ENCODE measurements at places on chromosomes 12 and 14.
A peak's percentile ranks its signal among the peaks of the same experiment; 100 is the strongest.

GRCh38 chr14:39474416-39474911, 42.2 kb upstream of the FBXO33 start:
- no peak for DNase-seq

GRCh38 chr12:43737646-43738045, 20.9 kb downstream of the PUS7L start:
- no peak for DNase-seq

GRCh38 chr14:91255026-91255695, 10.7 kb upstream of the GPR68 start:
- DNase-seq = no peak

DNA sequence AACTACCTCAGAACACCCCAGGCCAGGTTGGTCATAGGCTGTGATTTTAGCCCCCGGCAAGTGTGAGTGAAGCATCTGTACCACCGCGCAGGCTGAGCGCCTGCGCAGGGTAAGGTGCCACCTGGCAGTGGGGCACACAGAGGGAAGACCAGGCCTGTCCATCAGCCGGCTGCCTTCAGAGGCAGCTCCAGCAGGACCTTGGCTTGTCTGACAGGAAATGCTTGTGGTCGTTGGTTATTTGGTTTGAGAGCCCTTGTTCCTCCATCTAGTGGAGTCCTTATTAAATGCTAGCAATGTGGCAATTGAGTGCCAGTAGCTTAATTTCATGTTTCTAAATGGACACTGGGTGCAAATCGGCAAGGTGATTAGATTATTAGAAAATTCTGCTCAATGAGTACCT, 27.5 kb downstream of the SLC25A29 start:
- no peak for DNase-seq

GRCh38 chr12:50112456-50113218, 601 bp downstream of the COX14 start:
- DNase-seq = peak; percentile 73

GRCh38 chr12:122527478-122527944, 462 bp downstream of the KNTC1 start:
- DNase-seq = no peak

GRCh38 chr14:68506645-68507419, 286.0 kb downstream of the ZFP36L1 start:
- no peak for DNase-seq

GRCh38 chr14:61213191-61213621, 67.9 kb downstream of the TMEM30B start:
- no peak for DNase-seq

DNA sequence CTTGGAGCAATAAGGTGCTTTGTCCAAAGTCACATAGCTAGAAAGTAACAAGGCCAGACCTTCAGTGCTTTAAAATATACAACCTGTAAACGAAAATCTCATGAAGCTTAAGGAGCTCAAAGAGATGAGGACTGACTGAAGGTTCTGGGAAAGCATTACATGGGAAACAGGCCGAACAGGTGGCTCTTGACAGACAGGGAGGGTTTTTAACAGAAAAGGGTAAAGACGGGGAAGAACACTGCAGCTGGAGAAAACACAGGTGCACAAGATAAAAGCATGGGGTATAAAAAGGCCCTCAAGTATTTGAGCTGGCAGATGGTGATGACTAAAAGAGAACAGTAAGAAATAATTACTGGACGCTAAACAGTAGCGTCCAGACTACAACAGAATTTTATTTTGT, 257.2 kb downstream of the NELL2 start:
- peak; percentile 95 for DNase-seq

- DNase-seq = no peak
Observed at GRCh38 chr12:52280796-52281560, 6.5 kb downstream of the KRT86 start.

DNA sequence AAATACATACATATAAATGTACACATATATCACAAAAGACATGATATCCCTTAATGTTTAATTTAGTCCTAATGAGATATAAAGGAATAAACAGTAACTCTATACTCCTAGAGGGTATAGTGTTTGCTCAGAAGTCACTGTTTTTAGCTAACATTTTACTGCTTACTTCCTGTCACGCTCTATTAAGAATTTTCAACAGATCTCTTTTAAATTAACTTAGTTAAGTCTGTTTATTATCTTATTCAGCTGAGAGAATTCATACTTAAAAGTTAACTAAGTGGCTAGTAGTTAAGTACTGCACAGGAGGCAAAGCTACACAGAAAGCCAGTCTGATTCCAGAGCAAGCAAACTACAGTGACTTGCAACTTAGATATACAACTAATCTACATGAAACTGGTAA, 39.9 kb downstream of the GXYLT1 start:
- no peak for DNase-seq

GRCh38 chr12:131885543-131886057, 8.8 kb upstream of the ULK1 start:
- DNase-seq = no peak

- DNase-seq = peak; percentile 6
Observed at GRCh38 chr12:23055004-23055403, 430.0 kb downstream of the ETNK1 start.

- no peak for DNase-seq
Observed at GRCh38 chr12:112126000-112126438, 659 bp downstream of the TRAFD1 start.

GRCh38 chr12:121804417-121805111, 755 bp downstream of the SETD1B start:
- peak; percentile 7 for DNase-seq

- peak; percentile 19 for DNase-seq
Observed at GRCh38 chr12:96397756-96398423, 2.3 kb downstream of the CDK17 start.

- DNase-seq = no peak
Observed at GRCh38 chr14:32514236-32514635, 185.1 kb downstream of the AKAP6 start.

DNA sequence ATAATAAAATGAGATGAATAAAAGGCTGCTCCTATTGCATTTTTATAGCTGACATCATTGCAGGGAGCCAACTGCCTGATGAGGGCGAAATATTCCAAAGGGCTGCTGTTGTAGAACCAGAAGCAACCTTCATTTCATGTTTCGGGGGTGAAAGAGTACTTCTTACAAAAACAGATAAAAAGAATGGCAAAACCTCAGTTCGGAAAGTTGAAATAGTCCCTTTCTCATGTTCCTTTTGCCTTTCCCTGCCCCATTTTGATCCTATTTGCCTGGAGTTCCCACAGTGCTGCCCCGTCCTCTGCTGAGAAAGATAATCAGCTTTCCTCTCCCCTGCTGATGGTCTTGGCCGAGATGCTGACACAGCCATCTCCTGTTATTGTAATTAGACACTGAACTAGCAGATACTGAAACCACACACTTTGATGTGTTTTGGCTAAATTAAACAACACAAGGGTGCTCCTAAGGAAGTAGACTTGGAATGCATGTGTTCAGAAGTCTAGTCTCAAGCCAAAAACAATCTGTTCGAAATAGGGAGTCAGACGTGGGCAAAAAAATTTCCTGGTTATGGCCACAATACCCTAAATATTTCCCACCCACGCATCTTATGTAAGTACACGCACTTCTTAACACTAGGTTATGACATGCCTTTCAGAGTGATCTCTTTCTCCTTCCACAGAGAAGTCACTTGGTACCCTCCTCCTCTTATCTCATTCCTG, 117.2 kb downstream of the PPM1H start:
- no peak for DNase-seq

DNA sequence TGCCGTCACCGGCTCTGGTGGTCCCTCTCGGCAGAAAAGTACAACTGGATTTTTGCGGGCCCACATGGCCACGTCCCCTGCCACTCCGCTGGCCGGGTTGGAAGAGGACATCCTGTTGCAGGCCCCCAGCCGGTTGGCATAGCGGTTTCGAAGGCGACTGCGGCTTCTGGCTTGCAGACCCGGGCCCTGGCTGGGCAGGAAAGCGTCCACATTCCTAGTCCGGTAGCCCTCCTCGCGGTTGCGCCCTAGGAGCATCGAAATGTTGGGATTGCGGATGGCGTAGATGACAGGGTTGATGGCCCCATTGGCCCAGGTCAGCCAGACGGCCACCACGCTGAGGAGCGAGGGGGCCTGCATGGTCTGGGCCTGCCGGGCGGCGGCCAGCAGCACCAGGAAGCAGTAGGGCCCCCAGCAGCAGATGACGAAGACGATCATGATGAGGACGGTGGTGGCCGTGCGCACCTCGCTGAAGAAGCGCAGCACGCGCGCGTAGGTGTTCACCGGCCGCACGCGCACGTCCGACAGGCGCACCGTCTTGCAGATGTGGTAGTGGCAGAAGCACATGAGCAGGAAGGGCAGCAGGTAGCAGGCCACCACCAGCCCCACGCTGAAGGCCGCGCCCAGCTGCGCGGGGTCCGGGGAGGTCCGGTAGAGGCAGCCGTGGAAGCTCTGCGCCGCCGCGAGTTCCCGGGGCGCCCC, 1.2 kb downstream of the GPR135 start:
- DNase-seq = peak; percentile 34

DNA sequence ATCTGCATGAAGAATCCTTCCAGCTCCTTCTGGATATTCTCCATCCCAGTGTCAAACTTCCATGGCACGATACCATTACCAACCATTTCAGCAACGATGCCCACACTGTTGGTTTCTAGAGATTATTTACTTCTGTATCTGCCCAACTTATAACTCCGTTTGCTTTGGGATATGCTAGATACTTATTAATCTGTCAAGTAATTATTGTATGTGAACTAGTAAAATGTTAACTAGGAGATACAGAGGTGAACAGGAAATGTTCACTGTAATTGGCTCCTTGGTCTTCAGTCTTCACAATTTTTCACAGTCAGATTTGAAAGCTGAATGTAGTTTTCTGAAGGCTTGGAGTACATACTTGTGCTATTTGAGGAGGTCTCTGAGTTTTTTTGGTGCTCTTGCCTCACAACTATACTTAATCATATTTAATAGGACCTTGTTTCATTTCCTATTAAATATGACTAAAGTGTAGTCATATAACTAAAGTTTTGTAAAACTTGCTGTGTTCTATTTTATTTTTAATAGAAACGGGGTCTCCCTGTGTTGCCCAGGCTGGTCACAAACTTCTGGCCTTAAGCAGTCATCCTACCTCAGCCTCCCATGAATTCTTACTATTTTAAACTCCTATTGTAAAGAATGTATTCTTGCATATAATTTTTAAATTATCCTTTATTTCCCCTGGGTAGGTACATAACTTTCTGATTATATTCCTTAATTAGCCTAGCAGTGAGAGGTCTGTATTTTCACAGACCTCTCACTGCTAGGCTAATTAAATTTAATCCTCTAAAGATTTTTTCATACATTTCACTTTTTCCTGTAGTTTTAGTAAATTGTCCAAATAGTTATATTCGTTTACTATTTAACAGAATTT, 79.7 kb downstream of the FGD4 start:
- no peak for DNase-seq

- no peak for DNase-seq
Observed at GRCh38 chr12:65827827-65828231, 3.5 kb downstream of the HMGA2 start.

GRCh38 chr12:98369581-98369980, 145.8 kb upstream of the TMPO start:
- DNase-seq = no peak

DNA sequence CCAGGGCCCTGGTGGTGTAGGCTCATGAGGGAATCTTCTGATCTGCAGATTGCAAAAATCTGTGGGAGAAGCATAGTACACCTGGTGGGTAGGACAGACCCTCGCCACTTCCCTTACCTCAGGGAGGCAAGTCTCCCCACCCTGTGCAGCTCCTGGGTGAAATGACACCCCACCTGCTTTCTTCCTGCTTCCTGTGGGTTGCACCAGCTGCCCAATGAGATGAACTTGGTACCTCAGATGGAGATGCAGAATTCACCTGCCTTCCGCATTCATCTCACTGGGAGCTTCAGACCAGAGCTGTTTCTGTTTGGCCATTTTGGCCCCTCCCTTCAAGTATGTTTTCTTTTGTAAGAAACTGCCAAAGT, 4.7 kb downstream of the CLEC2D start:
- DNase-seq = no peak

- DNase-seq = no peak
Observed at GRCh38 chr12:13950502-13950901, 30.9 kb downstream of the GRIN2B start.

- DNase-seq = no peak
Observed at GRCh38 chr12:49616533-49617219, 6.7 kb upstream of the PRPF40B start.

GRCh38 chr14:65177551-65177950, 75.2 kb upstream of the MAX start:
- DNase-seq = no peak

- no peak for DNase-seq
Observed at GRCh38 chr12:120844768-120845449, 59.2 kb downstream of the SPPL3 start.

DNA sequence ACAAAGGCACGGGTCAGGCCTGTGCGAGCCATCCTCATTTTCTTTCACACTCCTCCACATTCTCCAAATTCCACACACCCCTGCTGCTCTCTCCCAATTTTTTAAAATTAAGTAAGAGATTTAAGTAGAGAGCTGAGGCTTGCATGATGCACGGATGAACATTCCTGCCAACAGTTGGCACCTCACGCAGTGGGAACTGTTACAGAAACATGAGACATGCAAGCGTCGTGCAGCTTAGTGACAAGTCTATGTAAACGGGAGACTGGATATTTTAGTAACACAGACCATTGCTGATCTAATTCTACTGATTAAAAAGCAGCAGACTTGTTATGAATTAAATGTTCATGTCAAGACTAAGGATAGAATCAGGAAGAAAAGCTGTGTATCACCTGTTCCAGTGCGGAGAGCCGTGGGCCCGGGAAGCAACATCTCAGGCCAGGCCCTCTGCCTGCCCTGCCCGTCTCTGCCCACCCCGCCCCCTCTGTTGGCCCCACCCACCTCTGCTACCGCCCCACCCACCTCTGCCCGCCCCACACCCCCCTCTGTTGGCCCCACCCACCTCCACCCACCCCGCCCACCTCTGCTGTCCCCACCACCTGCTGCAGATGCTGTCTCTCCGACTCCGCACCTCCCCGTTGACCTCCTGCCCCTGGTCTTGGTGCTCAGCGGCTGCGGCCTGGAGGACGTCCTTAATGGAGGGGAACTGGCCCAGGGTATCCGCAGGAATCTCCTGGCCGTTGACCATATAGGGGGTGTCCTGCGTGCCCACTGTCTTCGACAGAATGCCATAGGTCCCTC, 21.2 kb downstream of the GOLGA3 start:
- DNase-seq = no peak

DNA sequence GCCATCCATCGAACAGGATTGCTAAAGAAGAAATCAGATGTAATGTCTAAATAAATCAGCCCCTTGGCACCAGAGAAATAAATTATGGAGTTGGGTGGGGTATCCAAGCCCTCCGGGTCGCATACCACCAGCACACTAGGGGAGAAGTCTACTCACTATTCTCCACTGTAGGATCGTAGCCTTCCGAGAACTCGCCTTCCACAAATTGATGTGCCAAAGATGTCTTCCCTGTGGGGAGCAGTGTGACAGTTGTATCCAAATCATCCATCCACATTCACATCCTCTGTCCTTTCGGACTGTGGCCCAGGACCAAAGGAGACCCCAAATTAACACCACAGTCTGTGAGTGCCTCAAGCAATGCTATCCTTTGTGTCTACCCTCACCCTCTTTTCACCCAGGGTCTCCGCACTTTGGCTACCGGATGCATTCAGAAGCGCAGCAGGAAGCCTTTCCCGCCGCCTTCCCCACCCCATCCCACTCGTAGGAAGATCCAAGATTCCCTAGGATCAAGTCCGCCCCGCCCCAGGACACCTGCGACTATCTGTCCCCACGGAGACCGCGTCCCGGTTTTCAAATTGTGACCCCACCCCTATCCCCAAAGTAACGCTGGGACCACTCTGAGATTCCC, 786 bp downstream of the RHEBL1 start:
- DNase-seq = no peak

- DNase-seq = no peak
Observed at GRCh38 chr12:44788731-44789130, 87.4 kb downstream of the NELL2 start.

- no peak for DNase-seq
Observed at GRCh38 chr14:91585856-91586255, 75.7 kb upstream of the PPP4R3A start.
